ENCODE measurements at places on chromosomes 7 and 10.

- DNase-seq = no peak
Measured at GRCh38 chr7:80218723-80219122, 84.1 kb downstream of the GNAI1 start.

- no peak for DNase-seq
Measured at GRCh38 chr10:43038783-43039623, 37.9 kb upstream of the RET start.

DNA sequence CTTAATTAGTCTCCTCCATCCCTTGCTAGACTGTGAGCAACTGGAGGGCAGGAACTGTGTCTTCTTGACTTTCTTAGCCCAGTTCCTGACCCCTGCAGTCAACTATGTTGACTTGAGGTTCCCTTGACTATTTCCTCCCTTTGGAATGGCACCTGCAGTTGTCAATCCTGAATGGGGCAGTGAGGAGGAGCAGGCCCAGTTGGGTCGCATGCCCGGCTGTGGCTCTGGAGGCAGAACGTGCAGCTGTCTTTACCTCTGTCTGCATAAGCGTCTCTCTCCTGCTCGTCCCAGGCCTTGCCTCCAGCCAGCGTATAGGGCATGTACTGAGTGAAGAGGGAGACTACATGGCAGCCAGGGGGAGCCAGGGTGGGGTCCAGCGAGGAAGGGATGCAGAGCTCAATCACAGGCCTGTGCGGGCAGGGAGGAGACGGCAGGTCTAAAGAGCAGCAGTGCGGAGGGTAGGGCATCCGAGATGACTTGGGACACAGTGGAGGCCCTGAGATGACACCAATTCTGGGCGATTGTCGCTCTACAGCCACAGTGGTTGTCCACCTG is 26.8 kb downstream of the PYROXD2 start:
- DNase-seq = no peak

GRCh38 chr10:109922976-109923921 is at the start of gene XPNPEP1:
TSS of gene XPNPEP1 (minus strand) at chr10:109923511. CDS start at chr10:109923433, 78 bp downstream.
- DNase-seq = peak; percentile 71

DNA sequence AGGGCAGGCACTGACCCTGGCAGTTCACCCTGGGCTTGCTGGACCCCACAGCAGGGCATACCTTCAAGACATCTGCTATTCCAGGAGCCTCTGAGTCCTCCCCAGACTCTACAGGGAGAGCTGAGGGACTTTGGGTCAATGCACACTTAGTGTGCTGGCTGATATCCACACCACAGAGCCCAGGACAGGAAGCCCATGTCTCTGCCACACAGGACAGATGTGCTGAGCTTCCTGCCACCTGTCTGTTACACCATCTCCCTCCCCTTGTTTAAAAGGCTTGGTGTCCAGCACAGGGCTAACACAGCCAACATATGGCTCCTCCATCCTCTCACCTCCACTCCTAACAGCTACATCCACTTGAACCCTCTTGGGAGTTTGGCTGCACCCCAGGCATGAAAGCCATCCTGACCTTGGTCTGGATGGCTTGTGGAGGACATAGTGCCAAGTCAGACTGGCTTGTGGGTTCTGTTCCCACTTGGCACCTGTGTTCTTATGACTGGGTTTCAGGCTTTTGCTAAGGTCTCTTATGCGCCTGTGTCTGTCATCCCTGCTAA is 529.8 kb downstream of the GALNT17 start:
- DNase-seq = no peak

DNA sequence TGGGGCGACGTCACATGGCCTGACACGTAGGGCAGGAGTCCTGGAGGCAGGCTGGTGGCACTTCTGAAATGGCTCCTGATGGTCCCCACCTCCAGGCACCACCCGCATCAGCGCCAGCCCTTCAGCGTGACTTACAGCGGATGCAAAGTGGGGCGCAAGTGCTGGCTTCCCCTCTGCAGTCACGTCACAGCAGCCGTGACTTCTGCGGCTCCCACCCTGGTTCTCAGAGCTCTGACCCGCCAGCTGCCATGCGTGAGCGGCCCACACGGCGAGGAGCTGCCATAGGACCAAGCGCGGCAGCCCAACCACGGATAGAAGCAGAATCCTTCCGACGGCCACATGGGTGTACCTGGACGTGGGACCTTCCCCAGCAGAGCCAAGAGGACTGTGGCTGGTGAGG is 159.0 kb downstream of the ELFN1 start:
- no peak for DNase-seq

GRCh38 chr7:109456116-109456515 is 886.4 kb downstream of the DNAJB9 start:
- no peak for DNase-seq

DNA sequence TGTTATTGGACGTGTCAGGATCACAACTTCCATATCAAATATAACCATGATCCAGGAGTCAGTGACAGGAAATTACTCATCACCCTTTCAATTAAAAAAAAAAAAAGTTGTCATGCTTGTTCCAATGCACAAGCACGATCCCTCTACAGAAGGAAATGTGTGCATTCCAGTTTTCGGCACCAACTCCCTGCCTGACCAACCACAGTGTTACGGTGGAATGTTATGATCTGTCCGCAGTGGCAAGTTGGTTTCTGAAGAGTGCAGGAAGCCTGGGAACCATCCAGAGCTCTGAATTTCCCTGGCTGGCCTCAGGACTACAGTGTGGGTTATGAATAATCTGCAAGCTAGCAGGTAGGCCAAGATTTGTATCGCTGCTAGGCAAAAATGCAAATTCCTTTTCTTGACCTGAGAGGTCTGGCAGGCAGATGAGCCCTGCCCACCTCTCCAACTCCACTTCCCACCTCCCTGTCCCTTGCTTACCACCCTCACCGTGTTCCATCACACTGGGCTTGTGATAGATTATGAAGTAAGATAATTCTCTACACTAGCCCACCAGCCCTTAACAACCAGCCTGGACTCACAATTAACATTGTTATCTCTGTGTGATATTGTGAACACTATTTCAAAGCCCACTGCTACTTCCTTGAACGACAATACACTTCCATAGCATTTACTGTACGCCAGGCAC is 20.4 kb downstream of the FRMPD2 start:
- no peak for DNase-seq

- DNase-seq = no peak
Measured at GRCh38 chr7:125326666-125327255, 397.1 kb upstream of the POT1 start.

DNA sequence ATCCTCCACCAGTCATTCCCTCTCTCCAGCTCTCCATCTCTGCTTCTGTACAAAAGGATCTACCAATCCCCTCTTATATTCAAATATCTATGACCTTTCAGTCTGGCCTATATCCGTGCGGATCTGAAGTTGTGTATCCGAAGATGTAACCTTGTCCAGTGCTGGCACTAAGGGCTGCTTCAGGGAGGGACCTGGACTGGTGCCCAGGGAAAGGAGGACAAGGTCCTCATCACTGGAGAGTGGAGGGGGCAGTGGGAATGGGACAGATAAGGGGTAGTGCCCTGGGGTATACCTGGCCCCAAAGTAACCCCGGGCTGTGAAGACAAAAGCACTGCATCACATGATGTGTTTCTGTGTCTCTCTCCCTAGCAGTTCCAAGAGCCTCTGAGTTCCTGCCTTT is 1.8 kb downstream of the TMEM225B start:
- DNase-seq = no peak

DNA sequence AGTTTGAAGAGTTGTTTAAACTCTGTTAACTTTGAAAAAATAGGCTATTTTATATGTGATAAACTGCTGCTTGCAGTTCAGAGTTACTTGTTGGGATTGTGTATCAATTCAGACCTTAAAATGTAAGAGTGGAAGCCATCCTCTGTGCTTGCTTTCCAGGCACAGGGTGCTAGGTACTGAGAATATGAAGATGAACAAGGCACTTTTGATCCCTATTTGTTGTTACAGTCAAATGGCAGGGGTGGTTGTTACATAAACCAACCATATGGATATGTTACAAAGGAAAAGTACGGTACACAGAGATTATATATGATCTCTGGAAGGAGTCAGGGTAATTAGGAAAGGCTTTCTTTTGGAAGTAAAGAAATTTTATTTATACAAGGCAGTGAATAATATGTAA is 63.8 kb downstream of the REEP3 start:
- no peak for DNase-seq

DNA sequence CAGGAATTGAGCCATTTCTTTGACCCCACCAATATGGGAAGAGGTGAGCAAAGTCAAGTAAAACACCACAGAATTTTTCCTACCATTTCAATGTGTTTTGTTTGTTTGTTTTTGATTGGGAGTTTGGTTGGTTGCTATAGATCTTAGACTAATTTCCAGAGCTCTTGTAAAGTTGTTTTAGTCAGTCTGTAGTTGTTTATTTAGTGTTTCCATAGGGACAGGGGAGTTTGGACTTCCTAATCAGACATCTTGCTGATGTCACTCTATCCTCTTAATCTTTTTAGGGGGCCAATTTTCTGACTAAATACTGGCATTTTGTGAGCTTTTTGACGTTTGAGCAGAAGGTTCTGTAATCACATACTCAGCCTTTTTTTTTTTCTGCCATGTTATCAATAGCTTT is 266.9 kb downstream of the ABCA13 start:
- DNase-seq = peak; percentile 14

- DNase-seq = no peak
Measured at GRCh38 chr7:630111-630511, 96.4 kb upstream of the DNAAF5 start.

DNA sequence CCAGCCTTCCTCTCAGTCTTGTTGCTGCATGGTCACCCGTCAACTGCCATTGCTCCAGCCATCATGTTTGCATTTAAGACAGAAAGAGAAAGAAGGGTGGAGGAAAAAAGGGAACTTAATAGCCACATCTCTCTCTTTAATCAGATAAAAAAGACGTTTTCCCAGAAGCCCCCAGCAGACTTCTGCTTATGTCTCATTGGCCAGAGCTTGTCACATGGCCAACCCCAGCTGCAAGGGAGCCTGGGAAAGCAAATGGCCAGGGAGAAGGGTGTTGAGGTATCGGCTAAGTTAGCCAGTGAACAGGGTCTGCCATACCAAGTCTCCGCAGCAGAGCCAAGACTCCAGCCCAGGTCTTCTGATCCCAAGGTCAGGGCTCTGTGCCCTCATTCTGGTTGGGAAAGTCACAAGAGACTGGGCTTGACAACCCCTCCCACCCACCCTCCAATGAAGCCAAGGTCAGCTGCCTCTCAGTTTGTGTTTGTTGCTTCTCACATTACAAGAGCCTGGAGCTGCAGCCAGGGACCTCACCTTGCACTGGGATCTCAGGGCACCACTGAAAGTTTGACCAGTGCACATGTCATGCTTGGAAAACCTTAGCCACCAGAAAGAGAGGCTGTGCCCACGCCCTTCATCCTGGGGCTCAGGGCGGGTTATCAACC is 80.3 kb upstream of the LYZL2 start:
- peak; percentile 29 for DNase-seq

- DNase-seq = peak; percentile 60
Measured at GRCh38 chr10:37975401-37975991, 951 bp downstream of the ZNF25 start.

DNA sequence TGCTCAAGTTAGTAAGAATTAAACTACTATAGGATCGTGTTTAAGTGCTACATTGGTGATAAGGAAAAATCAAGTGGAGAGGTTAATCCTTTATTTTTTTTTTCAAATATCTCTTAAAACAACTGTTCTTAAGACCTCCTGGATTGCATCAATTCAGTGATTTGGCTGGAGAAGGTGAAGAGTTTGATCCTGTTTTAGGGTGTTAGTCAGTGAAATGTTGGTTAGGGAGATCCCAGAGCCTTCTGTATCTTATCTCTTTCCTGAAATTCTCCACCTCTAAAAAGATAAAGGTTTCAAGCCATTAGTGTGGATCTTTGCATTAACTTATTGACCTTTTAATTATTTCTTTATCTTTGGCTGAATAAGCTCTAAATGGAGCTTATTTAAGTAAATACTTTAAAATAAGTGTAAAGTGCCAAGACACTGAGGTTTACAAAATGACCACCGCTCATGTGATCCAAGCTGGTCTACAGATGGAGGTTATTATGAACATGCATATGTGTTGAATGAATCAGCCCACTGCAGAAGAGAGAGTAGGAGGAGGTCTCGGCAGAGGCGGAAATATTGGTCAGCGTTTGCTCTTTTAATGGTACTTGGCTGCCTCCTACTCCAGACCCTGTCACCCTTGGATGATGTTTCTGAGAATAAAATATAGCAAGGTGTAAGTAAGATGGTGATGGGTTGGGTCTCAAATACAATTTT is 51.8 kb upstream of the BMPER start:
- no peak for DNase-seq

DNA sequence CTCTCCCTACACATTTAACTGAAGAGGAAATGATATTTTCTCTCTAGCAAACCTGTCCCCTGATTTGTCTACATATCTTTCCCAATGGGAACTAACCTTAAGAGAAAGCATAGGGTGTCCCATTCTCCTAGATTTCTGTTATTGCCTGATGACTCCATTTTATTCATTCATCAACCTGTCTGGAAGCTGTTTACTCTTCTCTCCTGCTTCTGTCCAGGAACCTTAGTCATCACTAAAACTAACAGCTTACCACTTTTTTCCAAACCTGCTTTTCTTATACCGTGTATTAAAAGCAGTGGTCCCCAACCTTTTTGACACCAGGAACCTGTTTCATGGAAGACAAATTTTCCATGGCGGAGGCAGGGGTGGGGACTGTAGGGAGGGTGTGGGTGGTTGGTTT is 473.3 kb upstream of the PCDH15 start:
- no peak for DNase-seq

GRCh38 chr10:10053051-10053450 is 964.6 kb upstream of the CELF2 start:
- no peak for DNase-seq

- peak; percentile 80 for DNase-seq
Measured at GRCh38 chr10:132555648-132556575, 18.3 kb downstream of the INPP5A start.

DNA sequence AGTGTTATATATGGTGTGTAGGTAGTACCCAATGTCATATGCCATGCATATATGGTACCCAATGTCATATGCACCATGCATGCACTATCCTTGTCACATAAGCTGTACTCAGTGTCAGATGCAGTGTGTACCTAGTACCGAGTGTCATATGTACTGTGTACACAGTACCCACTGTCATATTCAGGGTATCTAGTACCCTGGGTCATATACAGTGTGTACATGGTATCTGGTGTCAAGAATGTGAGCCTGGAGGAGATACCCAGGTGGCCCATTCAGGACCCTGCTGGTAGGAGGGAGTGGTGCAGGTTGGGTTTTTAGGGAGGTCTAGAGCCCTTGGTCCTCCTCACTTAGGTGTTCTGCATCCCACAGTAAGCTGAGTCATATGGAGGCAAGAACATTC is 1.8 kb downstream of the ZMYND11 start:
- DNase-seq = peak; percentile 66

GRCh38 chr10:49371967-49372366 is 23.9 kb downstream of the DRGX start:
- DNase-seq = no peak

- DNase-seq = peak; percentile 90
Measured at GRCh38 chr10:6348096-6348874, 145.6 kb downstream of the PFKFB3 start.

- peak; percentile 25 for DNase-seq
Measured at GRCh38 chr10:4333459-4333894, 492.5 kb upstream of the AKR1E2 start.

DNA sequence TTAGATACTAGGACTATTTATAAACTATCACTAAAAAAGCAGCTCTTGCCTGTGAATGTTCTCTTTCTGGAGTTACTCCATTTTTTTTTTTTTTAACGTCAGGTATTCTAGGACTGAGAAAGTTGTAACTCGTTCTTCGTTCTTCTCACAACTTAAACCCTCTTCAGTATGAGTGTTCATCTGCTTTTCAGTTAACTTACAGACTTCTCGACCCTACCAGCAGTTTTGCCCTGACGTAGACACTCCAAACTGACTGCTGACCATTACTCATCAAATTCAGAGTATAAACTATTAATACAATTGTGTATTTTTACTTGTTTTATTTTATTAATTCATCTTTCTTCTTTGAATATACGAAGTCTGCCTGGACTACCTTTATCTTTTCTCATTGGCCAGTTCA is 353.1 kb downstream of the GPR37 start:
- DNase-seq = no peak

Data from common myeloid progenitor, CD34-positive (primary cell).